ENCODE measurements at places on chromosomes 2 and 18.

DNA sequence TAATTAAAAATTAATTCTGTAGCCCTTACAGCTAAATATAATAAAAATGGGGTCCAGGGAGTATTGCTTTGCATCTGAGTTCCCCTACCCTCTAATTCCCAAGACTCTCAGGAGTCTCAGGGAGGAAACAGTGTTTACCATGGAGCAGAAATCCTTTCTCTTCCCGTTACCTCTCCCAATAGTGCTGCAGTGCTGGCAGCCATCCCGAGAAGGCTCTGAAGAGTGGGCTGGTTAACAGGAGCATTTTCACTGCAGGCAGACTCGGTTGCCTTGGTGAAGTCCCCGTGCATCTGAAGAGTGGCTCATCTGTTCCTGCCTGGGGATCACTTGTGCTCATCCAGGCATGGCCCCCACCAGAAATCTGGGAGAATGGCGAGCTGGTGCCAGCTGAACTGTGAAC, 41.8 kb upstream of the TMEM178A start:
- DNase-seq: no peak

GRCh38 chr2:222656526-222657446, 894 bp upstream of the FARSB start:
- DNase-seq: no peak

DNA sequence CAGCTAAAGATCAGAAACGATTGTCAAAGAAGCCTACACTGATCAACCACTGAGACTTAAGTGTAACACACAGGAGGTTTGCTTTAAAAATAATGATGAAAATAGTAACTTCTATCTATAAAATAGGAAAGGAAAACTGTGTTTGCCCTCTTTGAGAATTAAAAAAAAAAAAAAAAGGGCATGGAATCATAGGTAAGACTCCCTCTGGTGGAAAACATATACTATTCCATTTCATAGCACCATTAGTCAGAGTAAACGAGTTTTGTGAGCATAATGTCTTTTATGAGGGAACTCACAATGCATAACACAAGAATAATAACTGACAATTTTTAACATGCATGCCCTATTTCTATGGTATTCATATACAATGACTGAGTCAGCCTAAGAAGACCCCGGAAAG, 36.3 kb downstream of the SLC35F5 start:
- DNase-seq: no peak

DNA sequence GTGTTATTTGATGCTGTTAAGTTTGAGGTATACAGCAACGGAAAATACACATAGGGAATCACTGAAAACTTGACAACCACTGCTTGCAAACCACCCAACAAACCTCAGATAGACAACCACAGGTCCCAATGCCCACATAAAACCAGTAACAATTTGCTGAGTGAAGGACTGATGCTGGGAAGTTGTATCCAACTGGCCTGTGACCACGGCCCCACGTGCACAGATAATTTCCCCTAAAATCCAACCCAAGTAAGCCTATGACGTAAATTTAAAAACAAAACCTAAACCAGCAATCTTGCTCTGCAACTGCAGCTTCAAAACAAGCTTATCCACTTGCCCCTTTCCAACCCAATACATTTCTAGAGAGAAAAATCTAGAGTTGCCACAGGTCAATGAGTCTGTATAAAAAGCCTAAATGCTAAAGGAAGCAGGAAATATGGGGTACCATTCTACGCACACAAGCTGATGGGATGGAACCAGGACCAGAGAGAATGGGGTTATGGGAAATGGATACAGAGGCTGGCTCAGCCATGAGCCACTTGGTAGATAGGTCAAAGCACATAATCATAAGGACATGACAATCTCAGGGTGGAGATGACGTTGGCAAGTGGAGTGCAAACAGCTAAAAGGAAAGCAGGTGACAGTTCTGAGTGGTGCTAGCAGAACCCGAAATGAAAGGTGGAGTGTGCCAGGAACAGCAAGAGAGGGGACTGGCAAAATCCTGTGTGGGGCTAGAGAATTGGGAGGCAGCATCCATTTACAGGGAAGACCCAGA, 27.8 kb upstream of the CREB1 start:
- no peak for DNase-seq

DNA sequence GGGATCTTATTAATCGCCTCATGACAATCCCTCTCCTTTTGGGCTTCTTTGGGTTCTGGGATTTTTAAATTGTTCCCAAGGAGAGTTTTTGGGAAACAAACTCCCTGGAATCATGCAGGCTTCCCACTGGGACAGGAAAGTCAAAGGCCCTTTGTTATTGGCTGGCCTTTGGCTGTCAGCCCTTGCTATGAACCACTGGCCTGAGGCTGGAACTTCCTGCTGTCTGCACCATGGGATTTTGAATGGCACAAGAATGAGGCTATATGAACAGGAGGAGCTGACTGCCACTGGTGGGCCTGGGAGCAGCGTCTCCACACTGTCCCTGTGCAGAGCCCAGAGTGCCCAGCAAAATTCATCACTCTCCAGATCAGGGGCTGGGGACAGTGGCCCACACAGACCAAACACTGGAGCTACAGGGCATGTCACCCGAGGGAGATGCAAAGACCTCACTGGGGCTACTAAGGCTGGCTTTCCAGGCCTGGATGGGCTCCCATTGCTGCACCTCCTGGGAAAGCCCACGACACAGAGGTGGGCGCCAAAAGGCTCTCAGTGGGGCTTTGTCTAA, 35.7 kb downstream of the STEAP3 start:
- DNase-seq: no peak

- peak; percentile 13 for DNase-seq
Observed at GRCh38 chr2:39227628-39228412, 15.9 kb downstream of the CDKL4 start.

GRCh38 chr2:54578648-54579045, 122.5 kb downstream of the SPTBN1 start:
- no peak for DNase-seq

DNA sequence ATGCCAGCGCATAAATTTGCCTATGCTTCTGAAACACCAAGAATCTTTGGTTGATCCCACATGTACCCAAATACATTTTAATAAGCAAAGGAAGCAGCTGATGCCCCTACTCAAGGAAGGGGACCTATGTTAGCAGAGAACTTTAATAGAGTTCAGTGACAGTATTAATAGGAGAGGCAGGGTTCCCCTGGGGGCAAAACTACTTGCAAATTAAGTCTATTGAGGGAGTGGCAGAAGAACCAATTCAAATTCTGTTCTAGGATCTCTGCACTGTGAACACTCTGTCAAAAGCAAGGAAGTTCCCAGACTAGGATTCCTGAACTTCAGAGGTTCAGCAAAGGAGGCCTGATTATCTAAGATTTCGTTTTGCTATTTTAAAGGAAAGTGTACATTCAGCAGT, 47.5 kb downstream of the EPB41L3 start:
- DNase-seq: no peak

DNA sequence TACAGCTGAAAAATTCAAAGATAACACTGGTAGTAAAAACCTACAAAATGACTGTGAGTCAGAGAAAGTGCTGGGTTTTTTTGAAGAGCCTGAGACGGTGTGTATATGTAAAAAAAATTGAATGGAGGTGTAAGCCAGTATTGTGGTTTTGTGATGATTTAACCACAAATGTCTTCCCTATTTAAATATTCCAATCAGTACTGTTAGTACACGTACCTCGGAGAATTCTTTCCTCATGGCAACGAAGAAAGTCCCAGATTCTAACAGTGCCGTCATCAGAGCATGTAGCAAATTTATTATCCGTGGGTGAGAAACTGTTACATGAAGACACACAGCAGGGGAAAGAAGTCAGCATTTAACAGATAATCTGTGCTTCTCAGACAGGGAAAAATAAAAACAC, 48.1 kb downstream of the WDR33 start:
- DNase-seq: no peak

- no peak for DNase-seq
Observed at GRCh38 chr2:219676586-219676985, 49.2 kb downstream of the SLC4A3 start.

- no peak for DNase-seq
Observed at GRCh38 chr2:102439065-102439695, 16.2 kb downstream of the IL18RAP start.

- no peak for DNase-seq
Observed at GRCh38 chr2:220000080-220000479, 372.6 kb downstream of the SLC4A3 start.

GRCh38 chr2:152525277-152525838, 190.4 kb downstream of the FMNL2 start:
- no peak for DNase-seq
